ENCODE measurements at places on chromosomes 2 and 18.

DNA sequence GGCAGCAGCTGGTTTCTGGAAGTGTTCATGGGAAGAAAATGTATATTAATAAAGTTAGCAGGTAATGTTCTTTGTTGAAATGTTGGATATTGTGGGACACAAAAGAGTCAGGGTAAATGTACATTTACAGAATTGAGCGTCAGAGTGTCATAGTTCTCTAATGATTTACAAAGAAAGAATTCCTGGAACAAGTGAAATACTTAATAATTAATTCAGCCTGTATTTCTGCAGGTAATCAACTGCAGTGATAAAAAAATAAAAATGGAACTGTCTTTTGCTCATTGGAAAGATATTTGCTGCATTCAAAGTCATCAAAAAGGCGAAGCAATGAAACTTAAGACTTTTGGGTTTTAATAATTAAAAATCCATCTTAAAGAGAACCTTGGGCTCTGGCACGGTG, 27.4 kb upstream of the PTH2R start:
- no peak for DNase-seq

DNA sequence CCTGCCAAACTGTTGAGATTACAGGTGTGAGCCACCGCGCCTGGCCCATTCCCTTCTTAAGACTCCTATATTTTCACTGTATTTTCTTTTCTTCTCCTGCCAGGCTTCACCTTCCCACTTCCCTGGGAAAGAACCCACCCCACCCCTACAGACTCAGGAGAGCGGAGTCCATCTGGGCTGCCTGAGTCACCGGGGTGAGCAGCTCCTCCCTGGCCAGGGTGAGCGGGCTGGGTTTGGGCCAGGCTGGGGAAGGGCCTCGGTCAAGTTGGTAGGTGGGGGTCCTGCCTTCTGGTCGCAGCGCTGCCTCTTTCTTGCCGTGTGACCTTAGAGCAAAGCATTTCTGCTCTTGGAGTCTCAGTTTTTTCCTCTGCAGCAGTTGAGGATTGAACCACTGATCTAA, 2.1 kb upstream of the GAREM2 start:
- no peak for DNase-seq

- no peak for DNase-seq
Measured at GRCh38 chr2:61179701-61180639, 18.0 kb downstream of the C2orf74 start.

DNA sequence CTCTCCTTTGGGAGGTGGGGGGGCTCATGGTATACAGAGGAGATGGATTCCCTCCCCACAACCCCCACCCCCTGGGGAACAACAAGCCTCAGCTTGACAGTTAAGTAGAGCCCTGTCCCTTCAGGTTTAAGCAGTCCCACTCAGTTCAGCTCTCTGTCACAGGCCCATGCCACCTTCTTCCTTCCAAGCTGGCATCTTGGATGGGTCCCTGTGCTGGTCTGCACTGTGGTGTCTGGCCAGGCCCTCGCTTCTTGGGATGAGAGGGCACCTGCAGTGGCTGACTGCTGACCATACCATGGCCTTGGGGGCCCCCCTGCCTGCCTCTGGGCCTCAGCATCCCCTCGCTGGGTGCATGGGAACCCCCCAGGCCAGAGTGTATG, 20.4 kb upstream of the GPR17 start:
- DNase-seq = no peak

DNA sequence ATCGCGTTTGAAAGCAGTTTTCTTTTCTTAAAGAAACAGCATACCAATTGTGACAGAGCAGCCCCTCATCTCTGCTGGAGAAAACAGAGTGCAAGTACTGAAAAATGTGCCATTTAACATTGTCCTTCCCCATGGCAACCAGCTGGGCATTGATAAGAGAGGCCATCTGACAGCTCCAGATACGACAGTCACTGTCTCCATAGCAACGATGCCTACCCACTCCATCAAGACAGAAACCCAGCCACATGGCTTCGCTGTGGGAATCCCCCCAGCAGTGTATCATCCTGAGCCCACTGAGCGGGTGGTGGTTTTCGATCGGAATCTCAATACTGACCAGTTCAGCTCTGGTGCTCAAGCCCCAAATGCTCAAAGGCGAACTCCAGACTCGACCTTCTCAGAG, 9.5 kb downstream of the GRHL1 start:
- no peak for DNase-seq

GRCh38 chr2:152036611-152037469, 62.0 kb downstream of the CACNB4 start:
- no peak for DNase-seq

DNA sequence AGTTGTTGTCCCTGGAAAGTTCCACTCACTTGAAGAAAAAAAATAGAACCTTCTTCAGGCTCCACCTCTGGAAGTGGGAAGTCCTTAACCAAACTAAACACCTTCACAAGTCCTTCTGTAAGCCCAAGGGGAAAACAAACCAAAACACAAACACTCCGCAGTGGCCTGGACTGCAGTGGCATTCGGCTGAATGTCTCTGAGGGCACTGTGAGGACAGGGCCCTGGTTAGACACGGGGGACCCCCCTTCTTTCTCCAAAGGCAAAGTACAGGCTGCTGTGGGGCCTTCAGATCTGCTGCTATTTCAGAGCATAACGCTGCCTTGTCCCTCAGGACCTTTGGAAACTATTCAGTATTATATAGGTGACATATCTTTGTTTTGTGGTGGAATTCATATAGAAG, 28.1 kb downstream of the FOSL2 start:
- DNase-seq = no peak

DNA sequence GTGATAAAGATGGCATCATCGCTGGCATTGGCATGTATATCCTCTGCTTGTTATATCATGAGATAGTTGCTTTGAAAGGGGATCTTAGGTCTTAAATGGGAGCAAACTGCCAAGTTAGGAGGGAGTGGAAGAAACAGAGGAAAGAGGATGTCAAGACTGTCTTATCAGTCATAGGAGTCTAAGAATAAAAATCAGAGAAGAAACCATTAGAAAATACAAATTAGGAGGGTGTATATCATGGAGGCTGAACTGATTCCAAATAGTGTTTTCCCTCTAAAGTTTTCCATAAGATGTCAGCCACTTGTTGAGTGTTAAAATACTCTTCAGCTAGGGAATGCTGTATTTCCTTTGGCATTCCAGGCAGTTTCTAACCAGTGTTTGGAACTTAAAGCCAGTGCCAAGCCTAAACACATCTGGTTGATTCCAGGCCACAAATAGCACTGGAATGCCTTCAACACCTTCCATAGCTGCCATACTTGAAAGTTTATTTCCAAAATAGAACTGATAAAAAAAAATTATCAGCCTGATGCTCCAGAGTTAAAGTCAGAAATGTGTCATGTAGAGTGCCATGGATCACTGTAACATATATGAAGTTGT, 129.4 kb downstream of the ZEB2 start:
- DNase-seq = no peak

GRCh38 chr2:222796413-222797103, 64.3 kb upstream of the ACSL3 start:
- DNase-seq = no peak

- DNase-seq = no peak
Measured at GRCh38 chr2:15797231-15797938, 143.0 kb upstream of the MYCN start.

DNA sequence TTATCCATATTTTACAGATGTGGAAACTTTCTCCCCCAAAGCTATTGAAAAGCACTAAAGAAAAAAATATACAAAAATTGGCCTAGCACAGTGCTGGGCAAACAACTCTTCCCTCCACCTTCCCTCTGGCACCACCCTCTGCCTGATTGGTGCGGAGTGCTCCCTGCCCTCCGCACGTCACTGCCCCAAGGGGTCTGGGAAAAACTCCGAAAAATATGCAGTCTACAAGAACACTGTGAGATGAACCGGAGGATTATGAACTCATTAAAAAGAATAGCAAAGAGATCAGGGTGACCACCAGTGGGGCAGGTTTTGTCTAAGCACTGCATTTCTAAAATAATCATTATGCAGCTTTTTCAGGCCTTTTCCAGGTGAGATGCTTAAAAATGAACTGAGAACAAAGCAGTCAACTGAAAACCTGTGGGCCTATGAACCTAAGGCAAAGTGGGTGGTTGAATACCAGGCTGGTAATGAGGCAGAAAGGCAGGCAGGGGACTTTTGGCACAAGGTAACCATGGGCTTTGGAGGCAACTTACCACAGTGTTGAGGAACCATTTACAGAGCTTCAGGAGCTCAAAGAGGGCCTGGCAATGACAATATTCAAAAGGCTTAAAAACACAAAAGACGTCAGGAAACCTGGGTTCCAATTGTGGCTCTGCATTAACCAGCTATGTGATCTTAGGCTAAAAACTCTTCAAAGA, 57.5 kb downstream of the AAK1 start:
- DNase-seq = no peak

DNA sequence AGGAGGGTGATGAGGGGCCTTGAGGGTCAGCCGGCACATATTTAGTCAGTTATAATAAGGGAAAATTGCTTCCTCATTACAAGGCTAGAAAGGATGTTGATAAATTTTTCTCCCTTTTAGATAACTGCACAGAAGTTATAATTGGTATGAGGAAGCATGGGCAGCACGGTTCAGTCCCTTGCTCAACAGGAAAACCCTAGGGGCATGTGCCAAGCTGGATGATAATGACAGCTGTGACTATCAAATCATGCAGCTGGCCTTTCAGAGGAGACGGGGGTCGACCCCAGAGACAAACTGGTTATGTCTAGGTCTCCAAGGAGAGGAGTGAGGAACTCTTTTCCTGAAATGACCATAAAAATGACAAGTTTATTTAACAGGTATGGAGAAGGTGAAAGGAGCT, 448.1 kb upstream of the VRK2 start:
- no peak for DNase-seq

GRCh38 chr2:172445851-172446250, 18.5 kb downstream of the ITGA6 start:
- no peak for DNase-seq

GRCh38 chr2:48207201-48207641, 300.9 kb upstream of the FBXO11 start:
- no peak for DNase-seq

DNA sequence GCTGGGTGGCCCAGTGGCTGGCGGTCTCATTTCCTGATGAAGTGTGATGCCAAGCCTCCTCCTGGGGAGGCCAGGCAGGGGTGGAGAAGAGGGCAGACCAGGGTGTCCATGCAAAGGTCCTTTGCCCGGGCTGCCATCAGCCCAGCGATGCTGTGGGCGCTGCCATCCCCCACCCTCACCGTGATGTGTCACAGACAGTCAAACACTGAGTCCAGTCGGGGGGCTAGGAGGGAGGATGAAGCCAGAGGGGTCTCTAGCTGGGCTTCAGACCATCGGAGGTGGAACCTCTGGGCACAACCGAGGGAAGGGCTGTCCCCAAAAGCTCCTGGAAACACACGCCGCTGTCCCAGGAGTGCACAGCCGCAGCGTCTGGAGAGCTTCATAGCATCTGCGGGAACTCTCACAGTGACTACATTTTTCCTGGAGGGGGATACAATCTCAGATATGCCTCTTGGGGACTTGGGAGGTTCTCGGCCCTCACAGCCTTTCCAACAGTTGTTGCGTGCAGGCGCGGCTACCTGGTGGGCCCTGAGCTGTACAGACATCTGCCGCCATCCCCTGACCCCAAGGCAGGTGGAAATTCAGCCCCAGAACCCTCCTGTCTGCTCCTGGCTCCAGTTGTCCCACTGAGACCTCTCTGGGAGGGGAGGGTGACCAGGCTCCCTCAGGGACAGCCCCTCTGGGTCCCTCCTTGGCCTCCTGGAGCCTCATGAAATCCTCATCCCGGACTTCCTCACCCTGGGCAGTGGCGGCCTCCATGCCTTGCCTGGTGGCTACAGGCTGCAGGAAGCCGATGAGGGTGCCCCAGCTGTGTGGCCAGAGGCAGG, 26.5 kb upstream of the OTOS start:
- DNase-seq = no peak

- no peak for DNase-seq
Measured at GRCh38 chr2:46825939-46826568, 89.6 kb downstream of the MCFD2 start.

GRCh38 chr2:75560768-75561565, at the start of gene EVA1A:
Gene EVA1A, minus strand, starts transcription at chr2:75560939. Its CDS starts 42,799 bp downstream, at chr2:75518140.
- DNase-seq = peak; percentile 28

GRCh38 chr2:11023326-11024258, 111.9 kb downstream of the KCNF1 start:
- no peak for DNase-seq

GRCh38 chr2:84131278-84131830, 327.7 kb downstream of the SUCLG1 start:
- no peak for DNase-seq

DNA sequence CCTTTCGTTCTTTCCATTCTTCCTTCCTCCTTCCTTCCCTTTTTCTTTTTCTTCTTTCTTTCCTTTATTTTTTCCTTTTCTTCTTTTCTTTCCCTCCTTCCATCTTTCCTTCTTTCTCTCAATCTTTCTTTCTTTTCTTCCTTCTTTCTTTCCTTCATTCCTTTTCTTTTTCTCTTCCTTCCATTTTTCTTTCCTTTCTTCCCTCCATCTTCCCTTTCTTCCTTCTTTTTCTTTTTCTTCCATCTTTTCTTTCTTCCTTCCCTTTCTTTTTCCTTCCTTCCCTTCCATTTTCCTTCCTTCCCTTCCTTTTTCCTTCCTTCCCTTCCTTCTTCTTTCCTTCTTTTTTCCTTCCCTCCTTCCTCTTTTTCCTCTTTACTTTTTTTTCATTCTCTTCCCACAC, 568.7 kb downstream of the GALR1 start:
- no peak for DNase-seq

GRCh38 chr2:14602309-14602708, 30.2 kb upstream of the LRATD1 start:
- DNase-seq = no peak

- DNase-seq = no peak
Measured at GRCh38 chr18:13451661-13452387, 233.3 kb downstream of the LDLRAD4 start.

- no peak for DNase-seq
Measured at GRCh38 chr2:190308031-190308430, 11.6 kb downstream of the HIBCH start.

DNA sequence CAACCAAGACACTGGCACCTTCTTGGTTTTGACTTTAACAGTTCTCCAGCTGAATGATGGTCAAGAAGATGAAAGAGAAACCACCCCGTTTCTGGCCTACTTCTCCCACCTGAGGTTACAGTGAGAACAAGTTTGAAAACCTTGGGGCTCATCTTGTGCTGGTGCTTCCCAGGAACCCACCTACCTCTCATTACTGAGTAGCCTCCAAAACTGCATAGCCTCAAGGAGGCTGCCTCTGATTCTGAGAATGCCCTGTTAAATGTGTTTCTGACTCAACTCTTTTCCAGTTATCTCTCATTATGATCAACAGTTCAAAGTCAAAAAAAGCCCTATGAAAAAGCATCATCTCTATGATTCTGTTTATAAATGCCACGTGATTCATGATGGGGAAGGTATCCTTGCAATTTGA, 121.9 kb downstream of the CACNB4 start:
- peak; percentile 17 for DNase-seq

DNA sequence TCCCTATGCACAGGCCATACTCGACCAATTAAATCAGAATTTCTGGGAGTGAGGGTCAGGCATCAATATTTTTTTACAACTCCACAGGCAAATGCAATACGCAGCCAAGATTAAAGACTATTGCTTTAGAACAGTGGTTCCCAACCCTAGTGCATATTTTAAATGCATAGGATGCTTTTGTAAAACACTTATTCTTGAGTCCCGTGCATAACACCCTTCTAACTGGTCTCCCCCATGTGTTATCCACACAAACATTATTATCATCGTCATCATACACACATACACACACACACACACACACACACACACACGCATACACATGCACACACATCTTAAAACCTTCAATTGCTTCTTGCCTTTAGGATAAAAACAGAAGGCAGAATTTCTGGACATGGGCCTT, 145.0 kb upstream of the PELI1 start:
- no peak for DNase-seq

GRCh38 chr2:98149333-98149697, 62.3 kb downstream of the VWA3B start:
- no peak for DNase-seq
